ENCODE measurements at places on chromosomes 13 and 19. TPM values are rescaled to one million over a fixed set of nuclear protein-coding genes. Genes with fewer than 3 reads are reported as not detected.

KLK3 gene
- 1.6 TPM for polyA plus RNA-seq

CHMP2A gene
- polyA plus RNA-seq = 304 TPM

DNA sequence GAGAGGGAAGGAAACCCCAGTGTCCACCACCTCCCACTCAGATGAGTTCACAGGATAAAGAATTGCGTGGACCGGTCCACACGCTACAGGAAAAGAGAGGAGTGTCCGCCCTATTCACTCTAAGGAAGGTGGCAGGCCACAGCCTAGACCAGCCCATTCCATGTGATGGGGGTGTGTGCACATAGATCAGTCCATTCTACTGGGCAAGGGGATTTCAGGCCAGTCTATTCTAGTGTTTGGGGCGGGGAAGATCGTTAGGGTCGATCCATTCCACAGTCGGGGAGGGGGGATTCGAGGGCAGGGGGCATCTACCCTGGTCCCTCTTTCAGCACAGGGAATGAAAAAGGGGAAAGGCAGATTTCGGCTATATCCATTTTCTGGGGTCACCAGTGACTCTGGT lies 7.8 kb downstream of the FIZ1 start:
- H3K36me3 ChIP-seq = peaks cover 42% of the 10 kb centered on the region
- DNase-seq = no peak
- H3K27me3 ChIP-seq = no peaks in the 10 kb centered on the region
- no peak overlapping the region for H3K27ac ChIP-seq
- H3K4me3 ChIP-seq = no peak overlapping the region
- no peaks in the 10 kb centered on the region for H3K4me1 ChIP-seq

- H3K4me1 ChIP-seq = peaks cover 16% of the 10 kb centered on the region
- H3K36me3 ChIP-seq = no peaks in the 10 kb centered on the region
- peak; percentile 87 for DNase-seq
- no peaks in the 10 kb centered on the region for H3K27me3 ChIP-seq
These were observed 829 bp downstream of the B3GLCT start for GRCh38 chr13:31200637-31200971.

DNA sequence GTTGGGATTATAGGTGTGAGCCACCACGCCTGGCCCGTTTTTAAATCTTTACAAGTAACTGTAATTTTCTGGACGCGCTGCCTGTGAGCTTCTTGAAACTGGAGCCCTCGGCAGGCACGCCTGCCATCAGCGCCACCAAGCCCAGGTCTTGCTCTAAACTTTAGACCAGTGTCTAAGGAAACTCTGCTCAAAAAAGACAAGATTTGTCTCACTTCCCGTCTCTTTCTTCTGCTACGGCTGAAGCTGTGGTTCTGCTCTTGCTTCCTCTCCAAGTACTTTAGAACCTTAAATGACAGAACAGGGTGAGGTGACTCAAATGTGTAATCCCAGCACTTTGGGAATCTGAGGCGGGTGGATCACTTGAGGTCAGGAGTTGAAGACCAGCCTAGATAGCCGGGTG lies 24.9 kb downstream of the RCN3 start:
- H3K4me1 ChIP-seq = peaks cover 8% of the 10 kb centered on the region
- no peak overlapping the region for H3K4me3 ChIP-seq
- H3K27me3 ChIP-seq = no peaks in the 10 kb centered on the region
- DNase-seq = peak; percentile 65

- H3K4me3 ChIP-seq = peak overlapping the region; percentile 81
- no peaks in the 10 kb centered on the region for H3K27me3 ChIP-seq
- no peaks in the 10 kb centered on the region for H3K36me3 ChIP-seq
- peaks cover 8% of the 10 kb centered on the region for H3K4me1 ChIP-seq
- DNase-seq = peak; percentile 45
These were observed 709 bp downstream of the N4BP2L1 start for GRCh38 chr13:32426990-32427851.

DNA sequence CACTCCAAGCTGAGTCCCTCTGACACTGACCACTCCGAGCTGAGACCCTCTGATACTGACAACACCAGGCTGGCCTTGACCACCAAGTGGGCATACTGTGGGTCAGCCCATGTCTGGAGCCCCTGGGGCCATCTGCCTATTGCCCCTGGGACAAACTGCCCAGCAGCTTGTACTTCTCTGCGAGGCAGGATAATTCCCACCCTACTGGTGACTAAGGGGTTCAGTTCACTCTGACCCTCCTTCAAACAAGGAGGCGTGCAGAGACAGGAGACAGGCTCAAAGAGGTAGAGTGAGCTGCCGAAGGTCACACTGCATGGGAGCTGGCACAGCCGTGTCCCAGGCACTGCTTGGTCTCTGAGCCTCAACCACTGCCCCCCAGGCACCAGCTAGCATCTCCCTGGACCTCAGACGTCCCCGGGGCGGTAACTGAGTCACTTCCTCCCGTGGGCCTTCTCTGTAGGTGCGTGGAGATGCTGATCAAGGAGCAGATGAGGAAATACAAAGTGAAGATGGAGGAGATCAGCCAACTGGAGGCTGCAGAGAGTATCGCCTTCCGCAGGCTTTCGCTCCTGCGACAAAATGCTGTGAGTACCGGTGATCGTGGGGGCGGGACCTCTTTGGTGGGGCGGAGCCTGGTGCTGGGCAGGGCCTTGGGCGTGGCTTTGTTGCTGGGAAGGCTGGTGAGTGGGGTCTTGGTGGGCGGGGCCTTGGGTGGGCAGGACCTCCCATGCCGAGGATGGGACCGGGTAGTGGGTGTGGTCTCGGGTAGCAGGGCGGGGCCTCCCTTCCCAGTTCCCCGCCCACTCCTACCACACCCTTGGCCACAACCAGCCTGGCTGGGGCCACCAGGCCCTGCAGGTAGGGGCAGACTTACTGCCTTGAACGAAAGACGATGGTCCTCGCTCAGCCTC lies 5.8 kb upstream of the USE1 start:
- no peaks in the 10 kb centered on the region for H3K4me1 ChIP-seq
- H3K36me3 ChIP-seq = peaks cover 68% of the 10 kb centered on the region
- no peak for DNase-seq
- no peak overlapping the region for H3K27ac ChIP-seq
- H3K27me3 ChIP-seq = no peaks in the 10 kb centered on the region

- peaks cover 5% of the 10 kb centered on the region for H3K36me3 ChIP-seq
- DNase-seq = peak; percentile 95
- H3K27me3 ChIP-seq = no peaks in the 10 kb centered on the region
- peak within 1 kb of the TSS; percentile 98 for H3K27ac ChIP-seq
- peaks cover 22% of the 10 kb centered on the region for H3K4me1 ChIP-seq
- peak within 1 kb of the TSS; percentile 53 for H3K4me3 ChIP-seq
These were observed at the start of gene INAFM1 for GRCh38 chr19:47274071-47274890. TSS of gene INAFM1 (plus strand) at chr19:47274885. CDS start at chr19:47274920, 35 bp downstream.
